Caco-2 (cell line): ENCODE measurements at places on chromosomes 7 and 10.

DNA sequence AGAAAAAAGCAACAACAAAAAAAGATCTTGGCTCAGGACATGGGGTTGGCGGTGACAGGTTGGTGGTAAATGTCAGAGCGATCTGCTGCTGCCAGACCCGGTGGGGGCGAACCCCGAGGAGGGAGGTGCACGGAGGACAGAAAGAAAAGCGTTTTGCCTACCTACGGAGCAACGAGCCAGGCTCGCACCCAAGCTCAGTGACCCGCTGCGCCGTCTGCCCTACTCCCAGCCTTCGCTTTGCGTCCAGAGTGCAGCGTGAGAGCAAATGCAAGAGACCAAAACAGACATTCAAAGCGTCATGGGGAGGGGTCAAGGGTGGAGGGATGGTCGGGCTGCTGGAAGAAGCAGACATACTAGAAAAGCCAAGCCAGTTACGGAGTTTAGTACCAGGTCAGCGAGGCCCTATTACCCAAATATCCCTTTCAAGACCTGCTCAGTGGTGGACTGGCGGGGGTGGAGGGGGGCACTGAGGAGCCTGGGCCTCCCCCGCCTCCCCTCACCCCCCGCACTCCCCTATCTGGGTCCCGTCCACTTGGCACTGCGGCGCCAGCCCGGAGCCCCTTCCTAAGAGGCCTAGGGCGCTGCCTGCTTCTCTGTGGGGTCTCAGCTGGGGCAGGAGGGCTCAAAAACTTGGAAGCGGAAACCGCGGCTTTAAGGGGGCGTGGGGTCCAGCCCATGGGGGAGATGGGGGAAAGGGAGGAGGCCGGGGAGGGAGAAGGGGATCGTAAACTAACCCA, 66.9 kb downstream of the SLC29A4 start:
- no peak for DNase-seq

- DNase-seq, result no peak
These were observed 230.5 kb upstream of the TMEM229A start for GRCh38 chr7:124263232-124263827.

- DNase-seq, result no peak
These were observed 190.0 kb downstream of the FAM107B start for GRCh38 chr10:14584661-14585060.

DNA sequence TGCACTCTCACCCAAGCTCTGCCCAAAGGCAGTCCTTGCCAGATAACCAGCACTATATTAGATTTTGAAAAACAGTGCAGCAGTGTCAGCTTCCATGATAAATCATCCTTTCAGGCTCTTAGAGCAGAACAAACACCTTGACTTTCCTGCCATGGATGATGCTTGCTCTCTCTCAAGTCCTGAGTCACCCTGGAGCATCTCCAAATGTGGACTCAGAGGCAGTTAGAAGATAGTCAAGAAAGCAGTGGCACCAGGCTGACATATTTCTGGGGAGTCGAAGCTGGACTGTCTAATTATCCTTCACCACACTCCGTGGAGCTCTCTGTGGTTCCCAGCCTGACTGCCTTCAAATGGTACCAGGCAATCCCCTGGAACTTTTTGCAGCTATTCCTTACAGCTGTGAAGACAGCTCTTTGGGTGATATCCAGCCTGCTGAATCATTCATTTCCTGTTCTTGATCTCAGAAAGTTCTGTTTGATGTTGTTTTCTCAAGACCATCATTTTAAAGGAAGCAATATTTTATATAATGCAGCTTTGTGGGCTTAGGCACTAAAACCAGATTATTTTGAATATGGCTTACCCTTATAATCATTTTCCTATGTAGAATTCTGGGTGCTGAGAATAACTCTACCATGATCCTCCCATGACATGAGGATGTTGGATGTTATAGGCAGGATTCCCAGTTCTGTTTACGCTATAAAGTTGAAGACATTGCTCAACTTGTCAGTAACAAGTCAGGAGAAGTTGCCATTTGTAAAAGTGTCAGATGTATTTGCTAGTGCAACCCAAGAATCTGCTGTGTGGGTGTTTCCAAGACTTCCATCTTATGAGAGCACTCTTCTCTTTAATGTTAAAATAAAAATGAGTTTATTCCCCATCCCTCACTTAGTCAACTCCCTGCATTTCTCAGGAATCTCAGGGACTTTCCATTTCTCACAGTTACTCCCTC, 233.8 kb downstream of the C7orf25 start:
- DNase-seq, result no peak

- no peak for DNase-seq
These were observed 279.8 kb downstream of the KCNMA1 start for GRCh38 chr10:77357611-77358310.

- DNase-seq, result no peak
These were observed 58.0 kb downstream of the LCOR start for GRCh38 chr10:96890172-96890513.

GRCh38 chr10:97736403-97736901, 476 bp upstream of the ZFYVE27 start:
- DNase-seq, result no peak

DNA sequence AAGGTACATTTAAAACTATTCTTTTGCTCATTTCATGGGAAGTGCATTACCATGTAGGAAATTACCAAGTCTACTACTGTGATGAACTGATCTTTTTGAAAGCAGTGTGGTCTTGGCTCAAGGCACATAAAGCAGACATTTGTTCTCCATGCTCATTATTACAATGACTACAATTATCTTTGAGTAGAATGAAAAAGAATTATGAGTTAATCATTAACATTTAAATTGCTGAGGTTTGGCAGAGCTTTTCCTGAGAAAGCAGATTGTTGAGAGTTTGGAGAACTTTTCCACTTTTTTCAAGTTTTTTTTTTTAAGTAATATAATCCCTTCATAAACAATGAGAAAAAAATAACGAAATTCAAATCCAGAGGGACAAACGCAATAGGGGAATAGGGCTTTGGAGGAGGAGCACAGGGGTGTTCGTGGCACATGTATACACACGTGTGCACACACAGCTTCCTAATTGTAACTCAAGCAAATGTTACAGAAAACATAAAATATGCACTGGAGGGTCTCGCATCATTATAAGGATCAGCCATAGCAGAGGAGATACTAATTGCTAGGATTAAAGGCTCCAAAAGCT, 8.9 kb upstream of the CUBN start:
- DNase-seq, result no peak
